ENCODE measurements at places on chromosomes 3 and 15. TPM values are rescaled to one million over a fixed set of nuclear protein-coding genes. Genes with fewer than 3 reads are reported as not detected.

DNA sequence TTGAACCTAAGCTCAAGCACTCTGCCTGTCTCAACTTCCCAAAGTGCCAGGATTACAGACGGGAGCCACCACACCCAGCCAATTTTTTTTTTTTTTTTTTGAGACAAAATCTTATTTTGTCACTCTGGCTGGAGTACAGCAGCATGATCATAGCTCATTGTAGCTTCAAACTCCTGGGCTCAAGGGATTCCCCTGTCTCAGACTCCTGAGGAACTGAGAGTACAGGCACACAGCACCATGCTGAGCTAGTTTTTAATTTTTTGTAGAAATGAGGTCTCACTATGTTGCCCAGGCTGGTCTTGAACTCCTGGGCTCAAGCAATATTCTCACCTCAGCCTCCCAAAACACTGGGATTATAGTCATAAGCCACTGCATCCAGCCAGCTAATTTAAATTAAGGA lies 36.8 kb upstream of the SUCLG2 start:
- DNase-seq, result no peak

GRCh38 chr3:10330319-10330718 lies 9.4 kb upstream of the SEC13 start:
- DNase-seq, result no peak

DNA sequence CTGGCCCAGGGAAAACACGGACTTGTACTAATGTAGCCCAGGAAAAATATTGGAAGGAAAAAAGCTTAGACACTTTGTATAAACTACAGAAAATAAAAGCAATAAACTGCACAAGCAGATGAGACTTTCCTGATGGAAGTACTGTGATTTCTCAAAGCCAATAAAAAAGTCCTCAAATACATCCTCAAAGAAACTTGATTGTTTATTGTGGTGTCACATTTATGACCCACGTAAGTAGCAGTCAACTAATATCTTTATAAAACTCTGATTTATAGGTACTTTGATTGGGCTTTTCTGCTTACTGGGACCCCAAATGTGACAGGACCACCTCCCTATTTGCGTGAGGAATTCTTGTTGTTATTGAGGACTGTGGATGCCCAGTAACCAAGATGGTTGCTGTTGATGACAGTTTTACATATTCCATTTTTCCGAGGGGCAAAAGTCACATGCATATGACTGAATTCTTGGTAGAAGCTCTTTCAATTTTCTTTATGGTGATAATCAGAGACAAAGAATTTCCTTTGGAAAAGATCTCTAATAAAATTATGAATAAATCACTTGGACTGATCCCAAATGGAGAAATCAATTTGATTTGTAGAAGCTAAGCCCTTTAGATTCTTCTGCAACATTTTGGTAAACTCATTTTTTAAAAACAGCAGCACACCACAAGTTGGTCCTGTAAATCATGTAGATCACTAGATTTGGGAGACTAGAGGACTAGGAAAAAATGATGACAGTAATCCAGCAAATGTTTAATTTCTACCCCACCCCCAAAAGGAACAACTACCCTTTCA lies 159.0 kb upstream of the TSC22D2 start:
- DNase-seq, result no peak

GRCh38 chr3:111968319-111969054 lies 10.3 kb upstream of the ABHD10 start:
- no peak for DNase-seq

DNA sequence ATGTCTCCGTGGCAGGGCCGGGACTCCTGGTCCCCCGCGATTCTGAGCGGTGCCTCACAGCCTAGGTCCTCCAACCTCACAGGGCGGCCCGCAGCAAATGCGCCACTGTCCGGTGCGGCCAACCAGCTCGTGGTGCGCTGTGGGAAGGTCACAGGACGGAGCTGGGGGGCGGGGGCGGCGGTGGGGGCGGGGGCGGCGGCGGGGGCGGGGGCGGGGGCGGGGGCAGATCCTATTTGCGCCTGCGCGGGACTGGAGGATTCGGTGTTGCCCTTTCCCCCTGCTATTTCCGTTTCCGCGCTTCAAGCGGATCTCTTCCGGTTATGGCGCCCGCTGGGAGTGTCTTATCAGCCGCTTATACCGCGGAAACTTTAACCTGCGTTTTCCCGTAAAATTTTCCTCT lies 106.7 kb upstream of the SNRPN start:
- DNase-seq, result no peak

DNA sequence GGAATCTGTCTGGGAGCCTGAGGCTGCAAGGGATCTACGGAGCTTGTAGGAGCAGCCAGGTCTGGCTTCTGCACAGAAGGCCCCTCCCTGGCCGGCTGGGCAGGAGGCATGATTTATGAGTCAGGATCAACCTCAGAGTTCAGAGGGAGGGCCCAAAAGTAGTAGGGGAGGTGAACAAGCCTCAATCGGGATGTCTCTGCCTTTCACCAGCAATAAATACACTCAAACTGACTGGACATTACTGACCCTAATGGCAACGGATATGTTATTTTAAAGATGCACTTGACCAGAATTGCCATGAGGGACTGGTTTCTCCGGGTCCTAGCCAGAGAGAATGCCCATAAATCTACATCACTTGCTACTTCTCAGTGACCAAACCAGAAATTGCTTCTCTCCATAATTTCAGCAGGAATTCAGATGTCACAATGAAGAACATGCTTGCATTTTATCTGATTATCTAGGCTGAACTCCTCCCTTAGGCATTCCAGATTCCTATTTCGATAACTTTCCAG lies 109.6 kb upstream of the LMOD3 start:
- no peak for DNase-seq

P3H2 gene
- total RNA-seq, result not detected

Measured in T-helper 17 cell (primary cell).